ENCODE measurements at places on chromosomes 7 and 10. TPM values are rescaled to one million over a fixed set of nuclear protein-coding genes. Genes with fewer than 3 reads are reported as not detected.

The TUBB8 gene
- total RNA-seq: 0.15 TPM

The MMD2 gene
- total RNA-seq: not detected

The IQUB gene
- 5.1 TPM for total RNA-seq

The CLDN4 gene
- 150 TPM for total RNA-seq

The TCF7L2 gene
- total RNA-seq: 32.3 TPM

The VPS37D gene
- total RNA-seq: 1.3 TPM

The CALML5 gene
- total RNA-seq: not detected

The IDI2 gene
- total RNA-seq: 0.18 TPM

The CALHM3 gene
- total RNA-seq: not detected

The AFAP1L2 gene
- total RNA-seq: 6.1 TPM

The ARHGEF5 gene
- total RNA-seq: 21.7 TPM

The TMEM213 gene
- total RNA-seq: not detected

The H2BK1 gene
- total RNA-seq: 0.52 TPM

The HDAC9 gene
- total RNA-seq: 4.4 TPM

The PLXNA4 gene
- 3.4 TPM for total RNA-seq

The GPR15LG gene
- not detected for total RNA-seq

The LOXL4 gene
- 3.2 TPM for total RNA-seq

The EPHA1 gene
- total RNA-seq: 6.1 TPM

The SMO gene
- 19.3 TPM for total RNA-seq

The PDE6C gene
- not detected for total RNA-seq

The PNLIP gene
- total RNA-seq: 2.9 TPM

The GLUD1 gene
- total RNA-seq: 133 TPM

The FAM131B gene
- total RNA-seq: 1.1 TPM

The UROS gene
- total RNA-seq: 32.5 TPM

The AKR1C2 gene
- 1.8 TPM for total RNA-seq

The COL1A2 gene
- total RNA-seq: 497 TPM

The KMT2E gene
- 94.6 TPM for total RNA-seq

The MYOZ1 gene
- 2.4 TPM for total RNA-seq

The MARVELD1 gene
- total RNA-seq: 57.9 TPM

The CALD1 gene
- total RNA-seq: 127 TPM

The FEZF1 gene
- 0.18 TPM for total RNA-seq

The SFTPD gene
- total RNA-seq: 216 TPM

The STRIP2 gene
- total RNA-seq: 2.0 TPM

The NUTM2A gene
- total RNA-seq: 1.5 TPM

The FANK1 gene
- total RNA-seq: 16.8 TPM

The TFR2 gene
- 1.7 TPM for total RNA-seq

The SYNPO2L gene
- 0.11 TPM for total RNA-seq

The SPDYE2 gene
- total RNA-seq: 0.34 TPM

The ATG9B gene
- total RNA-seq: 1.1 TPM

The ZNF775 gene
- total RNA-seq: 4.4 TPM

The ELN gene
- 149 TPM for total RNA-seq

The BICC1 gene
- total RNA-seq: 43.1 TPM

The TMUB1 gene
- total RNA-seq: 49.6 TPM

The PRR15 gene
- total RNA-seq: 0.71 TPM

The HOXA13 gene
- total RNA-seq: not detected

The MBL2 gene
- not detected for total RNA-seq

The CRTAC1 gene
- 82.4 TPM for total RNA-seq

The KCNH2 gene
- total RNA-seq: 2.0 TPM

The C10orf62 gene
- not detected for total RNA-seq

The LRRC61 gene
- total RNA-seq: 18.8 TPM

The MINDY4 gene
- total RNA-seq: 13.3 TPM

The PLXDC2 gene
- 99.6 TPM for total RNA-seq

The ACTL6B gene
- total RNA-seq: not detected

The HHEX gene
- 17.3 TPM for total RNA-seq

All from lung (tissue), 17 donors.